ENCODE measurements at places on chromosomes 12 and 14. TPM values are rescaled to one million over a fixed set of nuclear protein-coding genes. Genes with fewer than 3 reads are reported as not detected.

- no peak for DNase-seq
Measured at GRCh38 chr12:112035219-112035785, 22.1 kb downstream of the ERP29 start.

The ATP2B1 gene
- total RNA-seq: 23.2 TPM

DNA sequence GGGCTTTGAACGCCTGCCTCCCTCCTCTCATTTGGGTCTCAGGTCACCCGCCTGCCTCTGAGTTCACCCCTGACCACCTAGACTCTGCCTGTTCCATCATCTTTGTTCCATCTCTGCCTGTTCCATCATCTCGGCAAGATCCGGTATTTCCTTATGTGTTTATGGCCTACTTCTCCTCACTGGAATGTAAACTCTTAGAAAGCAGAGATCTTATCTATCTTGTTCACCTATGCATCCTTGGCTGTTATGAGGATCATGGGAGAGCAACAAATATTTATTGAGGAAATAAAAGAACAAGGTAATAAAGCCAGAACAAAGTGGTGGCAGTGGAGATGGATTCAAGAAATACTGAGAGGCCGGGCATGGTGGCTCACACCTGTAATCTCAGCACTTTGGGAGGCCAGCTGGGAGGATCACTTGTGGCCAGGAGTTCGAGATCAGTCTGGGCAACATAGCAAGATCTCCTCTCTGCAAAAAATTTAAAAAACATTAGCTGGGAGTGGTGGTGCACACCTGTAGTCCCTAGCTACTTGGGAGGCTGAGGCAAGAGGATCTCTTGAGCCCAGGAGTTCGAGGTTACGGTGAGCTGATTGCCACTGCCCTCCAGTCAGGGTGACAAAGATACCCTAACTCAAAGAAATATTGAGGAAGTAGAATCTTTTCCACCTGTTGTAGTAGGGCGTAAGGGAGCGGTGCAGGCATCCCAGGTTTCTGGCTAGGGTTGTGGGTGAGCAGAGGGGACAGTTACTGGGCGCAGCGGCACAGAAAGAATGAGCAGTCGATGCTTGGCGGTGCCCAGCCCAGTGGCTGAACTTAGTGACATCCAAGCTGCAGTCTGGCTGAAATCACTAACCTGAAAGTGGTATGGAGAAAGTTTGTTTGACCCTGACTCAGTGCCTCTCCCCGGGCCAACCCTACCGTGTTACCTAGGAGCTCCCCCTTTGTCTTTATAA lies 1.7 kb upstream of the KLC1 start:
- DNase-seq: no peak

DNA sequence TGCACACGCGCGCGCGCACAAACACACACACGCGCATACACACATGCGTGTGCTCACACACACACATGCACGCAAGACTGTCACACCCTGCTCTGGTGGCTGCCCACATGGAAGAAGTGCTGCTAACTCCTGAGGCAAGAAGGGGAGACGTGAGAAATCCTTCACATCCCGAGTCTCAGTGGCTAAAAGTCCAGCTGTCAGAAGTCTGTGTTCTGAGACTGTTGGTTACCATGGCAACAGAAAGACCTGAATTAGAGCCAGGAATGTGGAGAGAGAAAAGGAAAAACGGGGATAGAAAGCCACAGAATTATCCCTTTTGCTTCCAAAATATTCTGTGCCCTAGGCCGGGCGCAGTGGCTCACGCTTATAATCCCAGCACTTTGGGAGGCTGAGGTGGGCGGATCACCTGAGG lies 71.2 kb downstream of the PPFIBP1 start:
- peak; percentile 19 for DNase-seq

The HOXC10 gene
- 2.0 TPM for total RNA-seq

The CD69 gene
- total RNA-seq: not detected

DNA sequence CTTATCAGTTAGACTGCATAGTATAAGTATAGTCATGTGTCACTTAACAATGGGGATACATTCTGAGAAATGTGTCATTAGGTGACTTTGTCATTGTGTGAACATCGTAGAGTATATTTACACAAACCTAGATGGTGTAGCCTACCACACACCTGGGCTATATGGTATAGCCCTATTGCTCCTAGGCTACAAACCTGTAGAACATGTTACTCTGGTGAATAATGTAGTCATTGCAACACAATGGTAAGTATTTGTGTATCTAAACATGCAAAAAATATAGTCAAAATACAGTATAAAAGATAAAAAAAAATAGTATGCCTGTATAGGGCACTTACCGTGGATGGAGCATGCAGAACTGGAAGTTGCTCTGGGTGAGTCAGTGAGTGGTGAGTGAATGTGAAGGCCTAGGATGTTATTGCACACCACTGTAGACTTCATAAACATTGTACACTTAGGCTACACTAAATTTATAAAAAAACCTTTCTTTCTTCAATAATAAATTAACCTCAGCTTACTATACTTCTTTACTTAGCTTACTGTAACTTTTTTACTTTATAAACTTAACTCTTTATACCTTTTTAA lies 40.3 kb upstream of the ANKS1B start:
- DNase-seq: no peak

DNA sequence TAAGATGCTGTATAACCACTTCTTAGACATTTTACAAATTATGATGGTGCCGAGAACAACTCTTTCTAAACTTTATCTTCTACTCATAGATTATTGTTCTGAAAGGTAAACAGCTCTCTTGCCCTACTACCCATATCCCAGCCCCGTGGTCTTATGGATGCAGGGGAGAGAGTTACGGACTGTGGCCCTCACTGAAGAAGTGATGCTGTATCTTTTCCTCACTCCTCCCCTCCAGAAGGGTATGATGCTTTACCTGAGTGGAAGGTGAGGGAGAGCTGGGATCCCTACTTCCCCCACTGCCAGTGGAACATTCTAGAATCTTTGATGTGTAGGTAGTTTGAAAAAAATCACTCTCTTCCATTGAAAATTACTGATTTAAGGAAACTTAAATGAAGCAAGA lies 3.5 kb downstream of the TSHR start:
- DNase-seq: no peak

The RPGRIP1 gene
- total RNA-seq: not detected

- no peak for DNase-seq
Measured at GRCh38 chr12:112049351-112049750, 36.1 kb downstream of the ERP29 start.

DNA sequence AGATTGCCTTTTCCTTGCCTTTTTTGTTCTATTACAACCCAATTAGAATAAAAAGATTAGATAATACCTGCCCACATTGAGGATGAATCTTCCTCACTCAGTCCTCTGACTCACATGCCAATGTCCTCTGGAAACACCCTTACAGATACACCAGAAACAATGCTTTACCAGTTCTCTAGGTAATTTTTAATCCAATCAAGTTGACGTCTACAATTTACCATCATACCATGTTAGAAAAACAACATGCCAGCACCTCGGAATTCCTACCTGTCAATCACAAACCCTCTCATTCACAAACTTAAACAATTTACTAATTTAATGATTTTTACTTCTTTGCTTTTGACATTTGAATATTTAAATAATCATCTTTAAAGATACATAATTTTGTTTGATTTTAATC lies 953.8 kb downstream of the TRHDE start:
- DNase-seq: no peak

The ACTR6 gene
- 34.3 TPM for total RNA-seq

GRCh38 chr12:74254784-74255183 lies 282.9 kb upstream of the ATXN7L3B start:
- no peak for DNase-seq

GRCh38 chr14:22613106-22613695 lies 15.1 kb downstream of the ABHD4 start:
- DNase-seq: no peak

- no peak for DNase-seq
Measured at GRCh38 chr14:22403296-22403695, 185.7 kb downstream of the DAD1 start.

DNA sequence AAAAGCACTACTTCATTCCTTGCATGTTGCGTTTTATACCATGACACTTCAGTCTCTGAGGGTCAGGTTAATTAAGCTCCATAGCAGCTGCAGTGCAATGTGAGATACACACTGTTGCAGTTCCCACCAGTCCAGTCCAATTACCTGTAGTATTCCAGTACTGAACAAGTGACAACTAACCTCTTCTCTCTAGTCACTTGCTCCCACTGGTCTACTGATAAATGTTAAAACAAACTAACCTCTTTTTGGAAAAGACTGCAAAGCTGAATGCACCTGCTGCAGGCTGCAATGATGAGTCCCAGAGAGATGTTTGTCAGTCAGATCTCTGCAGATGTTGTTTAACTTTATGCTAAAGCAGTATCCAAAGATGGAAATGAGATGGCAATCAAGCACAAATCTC lies 7.9 kb downstream of the NOVA1 start:
- DNase-seq: no peak

The SALL2 gene
- 0.06 TPM for total RNA-seq

DNA sequence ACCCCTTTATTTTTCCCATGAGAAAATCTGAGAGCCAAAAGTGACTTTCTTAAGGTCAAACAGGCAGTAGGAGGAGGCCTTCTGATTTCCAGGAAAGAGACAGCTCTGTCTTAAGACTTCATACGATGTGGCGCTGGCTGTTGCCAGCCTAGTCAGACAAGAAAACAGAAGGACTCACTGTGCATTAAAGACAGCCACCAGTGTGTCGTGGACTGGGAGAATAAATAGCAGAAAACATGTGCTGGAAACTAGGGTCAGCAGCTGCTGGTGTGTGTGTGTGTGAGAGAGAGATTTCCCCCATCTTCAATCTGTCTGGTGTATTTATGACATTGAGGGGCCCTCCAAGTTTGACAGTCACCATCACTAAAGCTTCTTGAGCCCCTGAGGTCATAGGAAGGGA lies 708.6 kb upstream of the TMEM132C start:
- DNase-seq: no peak

DNA sequence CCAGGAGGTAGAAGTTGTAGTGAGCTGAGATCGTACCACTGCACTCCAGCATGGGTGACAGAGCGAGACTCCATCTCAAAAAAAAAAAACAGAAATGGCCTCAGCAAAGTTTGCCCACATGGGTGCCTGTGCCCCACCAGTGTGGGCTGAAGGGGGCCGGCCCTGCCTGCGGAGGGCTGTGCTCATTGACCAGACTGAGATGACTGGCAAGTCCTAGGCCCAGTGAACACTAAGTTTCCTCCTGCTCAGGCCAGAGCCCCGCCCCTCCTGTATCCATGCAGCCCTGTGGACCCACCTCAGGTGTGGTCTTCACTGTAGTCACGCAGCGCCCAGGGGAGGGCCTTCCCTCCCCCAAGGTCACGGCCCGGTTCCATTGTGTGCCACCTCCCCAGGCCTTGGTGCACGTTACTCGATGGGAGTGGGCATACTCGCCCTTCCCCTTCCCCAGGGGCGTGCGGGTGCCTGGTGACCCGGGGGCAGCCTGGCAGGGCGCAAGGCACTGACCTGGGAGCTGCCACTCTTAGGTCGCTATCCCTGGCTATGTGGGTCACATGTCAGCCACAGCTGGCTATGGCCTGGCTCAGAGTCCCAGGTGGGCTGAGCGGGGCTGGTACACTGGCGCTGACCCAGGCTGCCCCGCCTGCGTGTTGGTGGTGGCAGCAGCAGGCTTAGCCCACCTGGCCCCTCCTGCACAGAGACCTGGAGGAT lies 16.1 kb downstream of the INF2 start:
- DNase-seq: no peak

- no peak for DNase-seq
Measured at GRCh38 chr14:94538070-94538740, 23.0 kb upstream of the SERPINA4 start.

The PTPRO gene
- 1.7 TPM for total RNA-seq

DNA sequence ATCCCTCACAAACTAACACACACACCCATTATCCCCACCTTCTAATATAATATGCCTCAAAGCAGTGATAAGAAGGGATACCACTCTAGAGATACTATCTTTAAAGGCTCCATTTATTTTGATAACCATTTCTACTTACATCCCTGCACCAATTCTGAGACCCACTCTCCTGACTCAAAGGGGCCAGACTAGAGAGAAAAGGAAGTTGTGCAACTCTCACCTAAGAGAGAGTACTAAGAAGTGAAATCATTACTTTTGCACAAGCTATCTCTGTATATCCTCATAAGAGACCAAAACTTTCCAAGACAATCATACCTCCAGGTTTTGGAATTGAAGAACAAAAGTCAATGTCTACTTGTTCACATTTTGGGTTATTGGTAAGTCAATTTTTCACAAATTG lies 45.4 kb upstream of the USP15 start:
- DNase-seq: no peak

The SMCO2 gene
- total RNA-seq: 0.33 TPM

The GALNT9 gene
- total RNA-seq: 1.7 TPM

DNA sequence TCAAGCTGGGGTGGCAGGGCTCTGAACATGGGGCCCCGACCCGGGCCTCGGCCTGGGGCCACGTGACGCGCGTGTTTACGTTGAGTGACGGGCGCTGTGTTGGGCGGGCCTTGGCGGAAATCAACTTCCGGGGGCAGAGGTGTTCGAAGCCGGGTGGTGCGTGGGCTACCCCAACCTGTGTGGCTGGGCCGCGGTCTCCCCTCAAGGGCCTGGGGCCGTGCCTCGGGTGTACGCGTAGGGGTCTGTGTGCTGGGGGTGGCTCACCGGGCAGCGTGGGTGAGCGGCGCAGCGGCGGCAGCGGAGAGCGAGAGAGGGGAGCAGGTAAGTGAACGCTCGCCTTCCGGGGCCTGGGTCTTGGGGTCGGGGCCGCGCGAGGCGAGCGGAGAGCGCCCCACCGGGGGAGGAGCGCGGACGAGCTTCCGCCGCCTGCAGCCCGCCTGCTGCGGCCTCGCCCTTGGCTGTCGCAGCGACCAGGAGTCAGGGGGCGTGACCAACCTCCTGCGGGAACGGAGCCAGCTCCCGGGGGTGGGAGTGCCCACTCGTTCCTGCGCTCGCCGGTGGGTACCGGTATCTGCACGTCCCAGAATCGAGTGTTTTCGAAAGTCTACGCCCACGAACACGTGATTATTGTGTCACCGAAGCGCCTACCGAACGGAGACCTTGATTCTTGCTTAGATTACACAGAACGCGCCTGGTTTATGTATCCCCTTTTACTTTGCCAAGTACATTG lies at the start of gene CCDC91:
CCDC91 (plus strand) TSS at position 136 of the 730 bp plus-strand sequence. CDS start 66,760 bp downstream, outside the sequence.
- DNase-seq: peak; percentile 83

DNA sequence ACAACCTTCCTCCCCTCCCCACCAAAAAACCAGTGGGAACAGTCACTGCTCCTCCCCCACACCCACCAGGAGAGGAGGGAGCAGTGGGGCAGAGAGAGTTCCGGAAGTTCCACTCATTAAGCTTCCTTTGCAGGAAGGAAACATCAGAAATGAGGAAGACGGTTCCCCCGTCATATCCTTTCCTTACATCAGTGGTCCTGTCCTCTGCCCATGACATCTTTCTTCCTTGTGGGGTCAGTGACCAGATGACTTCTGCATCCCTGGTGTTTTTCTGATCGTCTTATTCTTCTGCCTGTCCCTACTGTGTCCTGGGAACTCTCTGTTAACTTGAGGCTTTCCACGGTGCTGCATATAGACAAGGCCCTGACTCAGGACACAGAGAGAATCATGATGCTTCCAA lies 40.8 kb upstream of the SPTLC2 start:
- no peak for DNase-seq

DNA sequence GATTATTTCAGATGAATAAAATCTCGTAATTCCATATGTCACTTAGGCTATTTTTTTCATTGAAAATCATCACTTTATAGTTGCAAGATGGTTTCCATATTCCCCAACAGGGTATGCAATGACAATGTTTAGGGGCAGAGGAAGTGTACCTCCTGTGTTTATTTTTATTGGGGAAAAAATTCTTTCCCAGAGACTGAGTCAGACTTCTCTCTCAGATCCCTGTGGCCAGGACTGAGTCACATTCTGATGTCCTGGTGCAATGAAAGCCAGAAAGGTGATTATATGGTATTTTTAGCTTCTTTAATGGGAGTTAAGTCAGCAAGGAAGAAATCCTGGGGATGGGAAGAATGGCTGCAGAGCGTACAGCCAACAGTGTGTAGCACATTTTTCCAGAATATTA lies 196.9 kb upstream of the ALG10 start:
- DNase-seq: no peak

The ATL1 gene
- total RNA-seq: 9.3 TPM

All from H4 (cell line).